ENCODE measurements at places on chromosomes 2 and 18. TPM values are rescaled to one million over a fixed set of nuclear protein-coding genes. Genes with fewer than 3 reads are reported as not detected.

TLX2 gene
- 5.5 TPM for total RNA-seq

ZNF24 gene
- total RNA-seq = 34.0 TPM

HTR2B gene
- 0.13 TPM for total RNA-seq

KLHL30 gene
- total RNA-seq = 0.05 TPM

TXNDC2 gene
- total RNA-seq = not detected

DUSP19 gene
- 0.51 TPM for total RNA-seq

CFAP53 gene
- 0.26 TPM for total RNA-seq

LDLRAD4 gene
- total RNA-seq = 12.8 TPM

ATRAID gene
- total RNA-seq = 68.9 TPM

SERPINB2 gene
- total RNA-seq = 12.5 TPM

MROH2A gene
- total RNA-seq = not detected

DNA sequence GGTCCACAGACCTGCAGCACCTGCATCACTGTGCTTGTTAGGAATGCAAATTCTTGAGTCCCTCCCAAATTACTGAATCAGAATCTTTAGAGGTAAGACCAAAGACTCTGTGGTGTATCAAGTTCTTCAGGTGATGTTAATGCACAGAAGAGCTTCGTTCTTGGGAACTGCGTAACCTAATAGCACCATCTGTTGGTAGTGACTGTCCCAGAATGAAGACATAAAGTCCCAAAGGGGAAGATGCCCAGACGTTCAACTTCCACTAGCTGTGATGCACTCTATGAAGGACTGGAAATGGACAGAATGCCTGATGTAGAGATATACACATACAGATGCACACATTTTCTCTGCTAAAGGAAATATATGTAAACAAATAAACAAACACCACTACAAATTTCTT lies 576.0 kb downstream of the LRP1B start:
- no peaks in the 10 kb centered on the region for H3K36me3 ChIP-seq
- no peak for DNase-seq
- H3K4me1 ChIP-seq = no peaks in the 10 kb centered on the region

- no peaks in the 10 kb centered on the region for H3K36me3 ChIP-seq
- no peak overlapping the region for H3K27ac ChIP-seq
- H3K4me1 ChIP-seq = no peaks in the 10 kb centered on the region
- no peak overlapping the region for H3K4me3 ChIP-seq
- no peaks in the 10 kb centered on the region for H3K27me3 ChIP-seq
Measured at GRCh38 chr2:240765007-240765406, 55.0 kb downstream of the KIF1A start.

- DNase-seq = no peak
Measured at GRCh38 chr2:239351687-239352086, 49.1 kb downstream of the HDAC4 start.

- no peaks in the 10 kb centered on the region for H3K36me3 ChIP-seq
- peaks cover 5% of the 10 kb centered on the region for H3K27me3 ChIP-seq
- H3K4me1 ChIP-seq = no peaks in the 10 kb centered on the region
- H3K27ac ChIP-seq = no peak overlapping the region
Measured at GRCh38 chr2:29295845-29296244, 180.6 kb downstream of the CLIP4 start.

DNA sequence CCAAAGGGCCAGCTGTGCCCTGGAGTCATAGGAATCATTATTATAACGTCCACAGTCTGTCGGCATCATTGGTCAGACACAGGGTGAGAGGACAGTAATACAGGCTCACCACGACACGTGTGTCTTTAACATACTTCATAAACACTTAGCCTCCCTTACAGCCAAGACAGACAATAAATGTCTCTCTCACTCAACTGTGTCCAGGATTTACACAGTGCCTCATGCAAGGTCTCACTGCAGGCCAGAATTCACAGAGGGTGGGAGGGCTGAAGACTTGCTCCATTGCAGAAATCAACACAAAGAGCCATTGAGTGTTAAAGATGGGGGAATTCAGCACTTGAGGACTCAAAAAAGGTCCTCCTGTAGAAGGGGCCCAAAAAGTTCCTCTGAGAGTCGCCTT lies 210.5 kb downstream of the BCL2 start:
- DNase-seq = no peak
- H3K27me3 ChIP-seq = no peaks in the 10 kb centered on the region
- no peak overlapping the region for H3K27ac ChIP-seq
- H3K4me1 ChIP-seq = peaks cover 35% of the 10 kb centered on the region
- no peaks in the 10 kb centered on the region for H3K36me3 ChIP-seq

DNA sequence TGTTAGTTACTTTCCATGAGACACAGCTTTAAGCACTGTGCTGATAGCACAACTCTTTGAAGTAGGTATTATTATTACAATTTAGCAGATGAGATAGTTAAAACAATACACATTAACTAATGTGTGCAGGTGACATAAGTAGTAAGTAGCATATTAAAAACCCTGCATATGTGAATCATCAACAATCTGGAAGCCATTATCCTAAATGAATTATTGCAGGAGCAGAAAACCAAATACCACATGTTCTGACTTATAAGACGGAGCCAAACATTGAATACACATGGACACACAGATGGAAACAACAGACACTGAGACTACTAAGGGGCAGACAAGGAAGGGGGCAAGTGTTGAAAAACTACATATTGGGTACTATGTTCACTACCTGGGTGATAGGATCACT lies 300.3 kb upstream of the GULP1 start:
- no peaks in the 10 kb centered on the region for H3K36me3 ChIP-seq
- no peak overlapping the region for H3K4me3 ChIP-seq
- no peak overlapping the region for H3K27ac ChIP-seq
- H3K4me1 ChIP-seq = no peaks in the 10 kb centered on the region
- no peaks in the 10 kb centered on the region for H3K27me3 ChIP-seq
- no peak for DNase-seq

- no peaks in the 10 kb centered on the region for H3K36me3 ChIP-seq
- H3K4me3 ChIP-seq = no peak overlapping the region
- no peaks in the 10 kb centered on the region for H3K27me3 ChIP-seq
- H3K4me1 ChIP-seq = peaks cover 27% of the 10 kb centered on the region
- H3K27ac ChIP-seq = no peak overlapping the region
Measured at GRCh38 chr18:80200171-80200931, 47.0 kb downstream of the PARD6G start.

GRCh38 chr2:6310256-6311215 lies 555.2 kb downstream of the CMPK2 start:
- H3K4me1 ChIP-seq = peaks cover 18% of the 10 kb centered on the region
- no peak overlapping the region for H3K4me3 ChIP-seq
- peak overlapping the region; percentile 79 for H3K27ac ChIP-seq
- no peaks in the 10 kb centered on the region for H3K36me3 ChIP-seq

DNA sequence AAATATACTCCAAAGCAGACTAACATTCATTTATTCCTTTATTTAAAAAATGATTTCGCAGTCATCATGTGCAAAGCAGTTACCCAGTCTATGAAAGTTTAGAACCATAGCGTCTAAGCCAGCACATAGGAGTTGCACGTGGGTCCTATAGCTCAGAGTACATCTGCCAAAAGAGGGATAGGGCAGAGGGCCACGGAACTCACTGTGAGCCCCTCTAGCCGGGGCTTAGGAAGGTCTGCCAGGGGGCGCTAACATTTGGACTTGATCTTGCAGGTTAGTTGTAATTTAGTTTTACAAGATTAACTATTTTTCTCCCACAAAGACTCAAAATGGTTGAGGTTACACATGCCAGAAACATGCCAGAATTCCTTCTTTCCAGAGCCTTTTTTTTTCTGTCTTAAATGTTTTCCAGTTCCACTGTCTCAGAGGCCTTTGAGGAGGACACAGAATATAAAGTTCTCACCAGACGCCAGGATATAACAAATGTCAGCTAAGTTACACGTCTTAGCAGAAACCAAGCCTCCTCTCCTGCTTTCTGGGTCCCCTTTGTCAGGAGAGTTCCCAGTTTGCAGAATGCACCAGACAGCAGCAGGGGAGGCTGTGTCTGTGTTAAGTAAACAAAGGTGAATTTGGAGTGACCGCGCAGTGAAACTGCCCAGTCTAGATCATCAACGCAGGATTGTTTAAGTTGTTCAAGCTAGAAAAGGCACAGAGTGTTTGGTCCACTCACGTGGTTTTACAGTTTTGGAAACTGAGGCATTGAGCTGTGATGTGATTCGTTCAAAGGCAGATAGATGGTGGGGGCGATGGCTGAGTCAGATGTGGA lies 292.0 kb downstream of the PRKCE start:
- no peak for DNase-seq
- H3K27me3 ChIP-seq = no peaks in the 10 kb centered on the region
- no peak overlapping the region for H3K27ac ChIP-seq
- no peaks in the 10 kb centered on the region for H3K36me3 ChIP-seq
- H3K4me1 ChIP-seq = no peaks in the 10 kb centered on the region

GRCh38 chr2:45332094-45332493 lies 279.0 kb downstream of the SRBD1 start:
- no peak overlapping the region for H3K4me3 ChIP-seq
- no peak overlapping the region for H3K27ac ChIP-seq
- no peak for DNase-seq
- no peaks in the 10 kb centered on the region for H3K27me3 ChIP-seq
- no peaks in the 10 kb centered on the region for H3K36me3 ChIP-seq
- H3K4me1 ChIP-seq = no peaks in the 10 kb centered on the region

- no peaks in the 10 kb centered on the region for H3K27me3 ChIP-seq
- H3K4me1 ChIP-seq = no peaks in the 10 kb centered on the region
- no peaks in the 10 kb centered on the region for H3K36me3 ChIP-seq
- H3K4me3 ChIP-seq = no peak overlapping the region
- DNase-seq = no peak
- H3K27ac ChIP-seq = no peak overlapping the region
Measured at GRCh38 chr18:67109535-67109934, 407.0 kb downstream of the DSEL start.

DNA sequence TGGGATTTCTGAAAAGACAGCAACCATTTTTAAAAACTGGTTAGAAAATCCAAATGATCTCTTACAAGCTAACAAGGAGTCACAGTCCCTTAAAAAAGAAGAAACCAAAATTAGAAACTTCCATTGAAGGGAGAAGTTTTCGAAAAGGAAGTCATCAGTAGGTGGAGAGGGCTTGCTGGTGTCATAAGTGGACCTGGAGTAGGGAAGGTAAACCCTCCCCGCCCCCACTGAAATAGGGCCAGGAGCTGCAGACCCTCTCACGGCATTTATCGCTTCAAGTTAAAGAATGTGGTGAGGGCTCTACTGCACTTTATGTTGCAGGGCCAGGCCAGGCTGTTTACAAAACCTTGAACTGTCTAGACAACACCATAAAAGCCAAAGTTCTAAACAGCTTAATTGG lies 2.9 kb downstream of the HOXD11 start:
- H3K4me1 ChIP-seq = no peaks in the 10 kb centered on the region
- no peaks in the 10 kb centered on the region for H3K36me3 ChIP-seq
- H3K27me3 ChIP-seq = peaks cover 41% of the 10 kb centered on the region
- H3K27ac ChIP-seq = no peak overlapping the region
- no peak for DNase-seq
- no peak overlapping the region for H3K4me3 ChIP-seq

DNA sequence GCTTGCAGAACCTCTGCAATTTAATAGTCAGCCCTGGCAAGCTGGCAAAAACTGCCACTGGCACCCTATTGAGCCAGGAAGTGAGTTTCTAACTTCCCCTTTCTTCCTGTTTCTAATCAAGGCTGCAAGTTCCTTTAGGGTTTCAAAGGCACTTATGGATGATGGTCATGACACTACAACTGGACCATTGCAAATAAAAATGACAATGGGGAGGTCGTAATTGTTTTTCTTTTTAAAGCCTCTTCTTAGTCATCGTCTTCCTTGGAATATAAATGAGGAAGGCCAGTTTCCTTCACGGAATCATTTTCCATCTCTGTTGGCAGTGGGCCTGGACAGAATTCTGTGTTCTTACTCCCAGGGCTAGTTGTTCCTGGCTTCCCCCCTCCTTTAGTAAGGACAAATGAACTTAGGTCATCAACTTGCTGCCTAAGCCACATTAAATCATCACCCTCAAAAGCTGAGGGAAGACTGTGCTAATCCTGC lies 35.8 kb downstream of the SH3RF3 start:
- no peaks in the 10 kb centered on the region for H3K4me1 ChIP-seq
- H3K36me3 ChIP-seq = no peaks in the 10 kb centered on the region
- no peak overlapping the region for H3K4me3 ChIP-seq

- H3K4me1 ChIP-seq = no peaks in the 10 kb centered on the region
- no peak overlapping the region for H3K27ac ChIP-seq
- H3K4me3 ChIP-seq = no peak overlapping the region
- H3K36me3 ChIP-seq = no peaks in the 10 kb centered on the region
- no peak for DNase-seq
- H3K27me3 ChIP-seq = no peaks in the 10 kb centered on the region
Measured at GRCh38 chr2:152154462-152154861, 21.1 kb downstream of the STAM2 start.

GRCh38 chr2:198874472-198874858 lies 583.3 kb downstream of the SATB2 start:
- H3K36me3 ChIP-seq = no peaks in the 10 kb centered on the region

DNA sequence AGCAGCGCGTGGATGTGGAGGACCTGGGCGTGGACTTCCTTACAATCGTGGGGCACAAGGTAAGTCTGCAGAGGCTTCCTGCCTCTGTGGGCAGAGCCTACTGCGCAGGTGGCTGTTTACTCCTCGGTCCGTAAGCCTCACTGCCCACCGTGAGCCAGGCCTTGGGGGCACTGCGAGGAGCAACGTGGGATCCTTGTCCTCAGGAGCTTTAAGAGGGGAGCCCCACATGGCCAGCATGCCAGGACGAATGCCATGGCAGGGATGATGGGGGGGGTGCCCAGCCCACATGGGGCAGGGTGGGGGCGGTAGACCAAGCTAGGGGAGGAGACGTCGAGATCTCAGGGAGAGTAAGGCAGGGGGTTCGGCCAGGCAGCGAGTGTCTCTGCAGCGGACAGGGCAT lies 18.0 kb upstream of the ESPNL start:
- H3K36me3 ChIP-seq = peaks cover 18% of the 10 kb centered on the region
- H3K27ac ChIP-seq = no peak overlapping the region
- DNase-seq = no peak
- H3K4me3 ChIP-seq = no peak overlapping the region
- no peaks in the 10 kb centered on the region for H3K27me3 ChIP-seq

DNA sequence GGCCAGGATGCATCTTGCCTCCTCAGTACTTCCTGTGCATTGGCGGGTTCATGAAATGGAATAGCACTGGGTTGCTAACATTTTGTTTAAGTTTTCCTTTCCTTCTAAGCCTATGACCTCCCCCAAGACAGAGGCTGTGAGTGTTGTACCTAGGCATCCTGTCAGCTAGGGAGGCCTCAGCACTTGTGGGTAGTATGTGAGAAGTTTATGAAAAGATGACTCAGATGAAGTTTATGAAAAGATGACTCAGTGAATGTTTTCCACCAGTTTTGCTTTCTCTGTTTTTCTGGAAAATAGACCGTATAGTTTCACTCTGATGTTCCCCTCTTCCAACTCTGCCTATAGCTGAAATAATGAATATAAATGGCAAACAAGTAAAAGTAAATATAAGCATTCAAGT lies 412.9 kb downstream of the TMEM182 start:
- no peaks in the 10 kb centered on the region for H3K27me3 ChIP-seq
- no peaks in the 10 kb centered on the region for H3K4me1 ChIP-seq
- no peak for DNase-seq
- H3K27ac ChIP-seq = no peak overlapping the region

GRCh38 chr2:186533717-186534116 lies 47.7 kb downstream of the ZC3H15 start:
- H3K4me1 ChIP-seq = no peaks in the 10 kb centered on the region
- DNase-seq = no peak
- no peaks in the 10 kb centered on the region for H3K27me3 ChIP-seq

GRCh38 chr18:76922107-76922506 lies 99.8 kb downstream of the ZNF236 start:
- DNase-seq = peak; percentile 26
- no peaks in the 10 kb centered on the region for H3K4me1 ChIP-seq
- H3K4me3 ChIP-seq = no peak overlapping the region
- no peaks in the 10 kb centered on the region for H3K27me3 ChIP-seq

Measured in GM12878 (cell line).